NCI-H2081 (cell line): ENCODE measurements at places on chromosomes 13 and 19.

- DNase-seq: no peak
These were observed 71.5 kb downstream of the ARHGAP35 start for GRCh38 chr19:46932346-46932745.

- DNase-seq: no peak
These were observed 201.2 kb upstream of the UBL3 start for GRCh38 chr13:30051531-30052060.

DNA sequence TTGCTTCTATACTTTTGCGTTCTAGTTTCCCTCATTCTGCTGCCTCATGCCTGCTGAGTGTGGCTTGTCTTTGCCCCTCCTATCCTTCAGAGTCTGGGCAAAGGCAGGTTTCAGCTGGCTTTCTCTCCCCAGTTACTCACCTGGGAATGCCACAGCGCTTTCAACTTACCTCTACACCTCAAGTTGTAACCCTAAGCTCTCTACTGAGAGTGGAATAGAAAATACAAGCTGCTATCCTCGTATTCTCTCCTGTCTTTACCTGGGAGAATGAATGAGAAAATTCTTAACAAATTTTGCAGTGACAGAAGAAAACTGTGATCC is 316.3 kb upstream of the KLF12 start:
- DNase-seq: no peak

DNA sequence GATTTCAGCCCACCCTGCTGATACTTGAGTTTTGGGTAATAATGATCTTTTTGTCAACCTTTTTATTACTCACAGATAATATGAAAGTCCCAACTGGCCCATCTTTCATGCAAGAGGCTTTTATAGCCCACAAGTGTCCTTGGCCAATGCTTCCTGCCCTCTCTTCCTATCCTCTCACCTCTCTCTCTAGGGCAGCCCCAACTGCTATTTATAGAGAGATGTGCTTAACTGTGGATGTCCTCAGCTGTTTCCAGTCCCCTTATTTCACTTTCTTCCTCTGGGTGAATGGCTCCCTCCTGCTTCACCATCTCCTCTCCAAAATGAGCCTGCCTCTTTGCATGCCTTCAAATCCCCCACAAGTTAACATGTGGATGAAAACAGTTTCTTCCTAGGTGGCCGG is 27.4 kb downstream of the ARHGEF7 start:
- DNase-seq: no peak

- no peak for DNase-seq
These were observed at the start of gene S1PR4 for GRCh38 chr19:3178377-3178972. S1PR4 (plus strand) TSS chr19:3178769; CDS start chr19:3178793, 24 bp downstream.

DNA sequence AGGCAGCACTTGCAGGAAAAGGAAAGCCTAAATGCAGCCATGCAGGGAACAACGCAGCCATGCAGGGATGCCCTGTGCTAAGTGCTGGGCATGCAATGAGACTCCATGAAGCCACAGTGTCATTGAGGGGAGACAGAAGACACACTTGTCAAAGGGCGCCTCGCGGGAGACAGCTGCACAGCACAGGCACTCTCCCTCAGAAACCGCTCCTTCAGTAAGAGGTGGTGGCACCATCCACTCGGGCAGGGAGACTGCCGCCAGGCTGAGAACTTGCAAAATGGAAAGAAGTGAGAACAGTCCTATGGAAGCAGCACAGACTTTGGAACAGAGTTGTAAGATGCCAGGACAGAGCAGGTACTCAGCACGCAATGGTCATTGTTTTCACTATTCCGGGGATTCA is 51.1 kb downstream of the GGACT start:
- no peak for DNase-seq

GRCh38 chr13:113178070-113178895 is 19.8 kb downstream of the PROZ start:
- no peak for DNase-seq

GRCh38 chr13:112783978-112784371 is 94.1 kb downstream of the ATP11A start:
- no peak for DNase-seq

DNA sequence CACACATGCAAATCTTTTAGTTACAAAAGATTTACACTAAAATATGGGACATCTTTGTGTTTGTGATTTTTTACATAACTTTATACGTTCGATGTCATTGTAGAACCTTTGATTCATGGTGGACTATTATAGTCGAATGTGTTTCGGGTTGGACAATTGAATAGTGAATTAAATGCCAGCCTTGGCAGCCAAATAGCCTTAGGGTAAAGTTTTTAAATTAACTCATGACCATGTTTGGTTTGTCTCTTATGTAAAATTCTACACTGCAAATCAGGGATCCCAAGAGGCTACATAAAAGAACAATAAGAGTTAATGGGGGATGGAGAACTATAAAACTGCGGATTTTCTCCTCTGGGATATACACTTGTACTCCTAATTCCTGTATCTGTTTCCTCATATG is 1735.6 kb upstream of the SPRY2 start:
- DNase-seq: peak; percentile 89

- no peak for DNase-seq
These were observed 962 bp upstream of the IRS2 start for GRCh38 chr13:109787135-109787954.

GRCh38 chr19:12786141-12786870 is 5.0 kb upstream of the JUNB start:
- DNase-seq: no peak

DNA sequence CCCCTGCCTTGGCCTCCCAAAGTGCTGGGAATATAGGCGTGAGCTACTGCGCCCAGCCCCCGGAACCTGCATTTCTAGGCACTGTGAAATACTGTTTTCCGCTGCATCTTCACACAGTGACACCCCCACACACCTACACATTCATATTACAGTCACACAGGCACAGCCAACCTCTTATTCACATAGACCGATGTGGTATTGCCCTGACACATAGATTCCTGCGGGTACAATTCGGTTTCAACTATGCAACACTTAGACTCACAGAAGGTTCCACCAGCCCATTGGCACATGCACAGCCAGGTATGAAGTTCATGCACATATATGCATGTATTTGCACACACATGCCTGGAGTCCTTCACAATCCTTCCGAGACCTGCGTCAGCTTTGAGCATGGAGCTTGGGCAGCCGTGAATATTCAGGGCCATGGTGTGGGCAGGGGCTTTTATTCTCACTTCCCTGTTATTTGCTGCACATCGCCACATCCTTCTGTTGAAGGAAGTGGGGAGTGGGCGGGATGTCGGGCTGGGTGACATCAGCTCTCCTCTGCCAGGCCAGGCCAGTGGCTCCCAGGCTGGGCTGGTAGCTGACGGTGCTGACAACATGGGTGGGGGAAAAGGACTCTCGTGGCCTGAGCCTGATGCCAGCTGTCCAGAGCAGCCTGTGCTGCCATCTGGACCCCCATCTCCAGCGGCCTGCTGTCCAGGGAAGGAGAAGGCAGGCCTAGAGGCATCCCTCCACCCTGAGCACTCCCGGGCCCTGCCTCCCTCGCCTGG is 5.4 kb upstream of the CDC37 start:
- DNase-seq: no peak
